ENCODE measurements at places on chromosomes 5 and 9.

- DNase-seq = no peak
Observed at GRCh38 chr9:95076696-95077052, 240.8 kb downstream of the FANCC start.

DNA sequence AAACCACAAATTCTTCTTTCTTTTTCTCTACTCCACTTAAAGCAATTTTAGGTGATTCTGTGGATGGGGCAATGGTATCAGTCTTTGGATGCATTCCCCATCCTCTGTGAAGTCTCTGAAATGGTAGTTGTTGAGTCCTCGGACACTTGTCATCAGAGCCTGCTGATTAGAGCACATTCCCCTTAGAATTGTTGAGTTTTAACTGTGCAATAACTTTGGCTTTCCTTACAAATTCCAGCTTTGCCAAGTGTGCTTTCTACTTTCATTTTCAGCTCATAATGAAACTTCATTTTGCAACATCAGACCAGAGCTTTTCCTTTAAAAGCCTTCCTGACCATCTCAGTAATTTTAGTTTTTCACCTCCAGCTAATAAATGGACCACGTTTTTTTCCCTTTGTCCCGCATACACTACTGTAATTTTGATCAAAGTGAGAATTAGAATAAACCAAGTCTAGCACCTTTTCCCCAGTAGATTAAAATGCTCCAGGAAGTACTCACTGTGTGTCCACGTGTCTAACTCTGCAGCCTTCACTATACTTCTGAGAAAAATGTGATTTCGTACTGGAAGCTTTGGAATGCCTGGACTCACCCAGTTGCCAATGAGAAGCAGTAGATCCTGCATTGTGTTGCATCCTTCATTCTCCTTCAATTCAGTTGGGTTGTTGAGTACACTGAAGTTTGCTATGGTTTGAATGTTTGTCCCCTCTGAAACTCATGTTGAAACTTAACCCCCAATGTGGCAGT lies 135.6 kb downstream of the NTRK2 start:
- DNase-seq = no peak

DNA sequence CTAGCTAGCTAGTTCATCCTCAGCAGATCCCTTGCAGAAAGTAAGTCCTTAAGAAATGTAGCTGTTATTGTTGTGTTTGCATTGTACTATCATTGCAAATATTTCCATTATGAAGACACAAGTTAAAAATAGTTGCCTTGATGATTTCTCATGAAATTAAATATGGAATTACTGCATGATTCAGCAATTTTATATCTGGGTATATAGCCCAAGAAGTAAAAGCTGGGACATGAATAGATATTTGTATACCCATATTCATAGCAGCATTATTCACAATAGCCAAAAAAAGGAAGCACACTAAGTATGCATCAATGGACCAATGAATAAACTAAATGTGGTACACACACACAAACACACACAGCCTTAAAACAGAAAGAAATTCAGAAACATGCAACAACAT lies 6.8 kb downstream of the IFNB1 start:
- DNase-seq = no peak

DNA sequence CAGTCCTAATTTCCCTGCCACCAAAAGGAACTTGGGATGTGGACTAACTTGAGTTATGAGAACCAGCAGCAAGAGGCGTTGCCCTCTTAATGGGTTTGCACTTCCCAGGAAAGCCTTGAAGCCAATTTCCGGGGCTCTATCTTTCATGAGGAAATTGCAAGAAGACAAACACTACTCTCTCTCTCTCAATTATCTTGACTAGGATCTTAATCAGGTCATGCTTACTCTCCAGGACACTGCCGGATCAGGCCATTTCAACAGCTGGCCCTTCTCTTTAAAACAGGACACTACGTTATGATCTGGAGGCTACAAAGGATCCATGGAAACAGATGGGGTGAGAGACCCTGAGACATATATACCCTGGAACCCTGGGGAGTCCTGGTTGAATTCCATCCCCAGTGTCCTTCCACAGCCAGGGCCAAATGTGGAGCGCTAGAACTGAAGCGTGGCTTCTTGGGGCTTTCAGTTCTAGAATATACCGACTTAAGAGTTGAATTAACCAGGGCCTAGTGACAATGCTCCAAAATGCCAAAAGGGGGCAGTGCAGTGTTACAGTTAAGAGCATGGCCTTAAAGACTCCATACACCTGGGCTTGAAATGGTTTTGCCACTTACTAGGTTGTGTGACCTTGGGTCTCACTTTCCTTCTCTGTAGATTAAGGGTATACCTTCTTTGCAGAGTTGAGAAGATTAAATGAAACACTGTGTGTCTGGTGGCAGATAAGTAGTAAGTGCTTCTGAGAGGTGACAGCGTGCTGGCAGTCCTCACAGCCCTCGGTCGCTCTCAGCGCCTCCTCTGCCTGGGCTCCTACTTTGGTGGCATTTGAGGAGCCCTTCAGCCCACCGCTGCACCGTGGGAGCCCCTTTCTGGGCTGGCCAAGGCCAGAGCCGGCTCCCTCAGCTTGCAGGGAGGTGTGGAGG lies 21.1 kb downstream of the FAM219A start:
- peak; percentile 53 for DNase-seq

GRCh38 chr5:149265597-149265996 lies 6.1 kb upstream of the AFAP1L1 start:
- DNase-seq = no peak

GRCh38 chr9:87211669-87212068 lies 264.4 kb upstream of the GAS1 start:
- DNase-seq = no peak

- no peak for DNase-seq
Observed at GRCh38 chr9:78985084-78985738, 586.6 kb upstream of the TLE4 start.

GRCh38 chr9:124077915-124078572 lies 66.5 kb downstream of the LHX2 start:
- DNase-seq = no peak

GRCh38 chr9:133800266-133800665 lies 62.1 kb upstream of the SARDH start:
- no peak for DNase-seq

DNA sequence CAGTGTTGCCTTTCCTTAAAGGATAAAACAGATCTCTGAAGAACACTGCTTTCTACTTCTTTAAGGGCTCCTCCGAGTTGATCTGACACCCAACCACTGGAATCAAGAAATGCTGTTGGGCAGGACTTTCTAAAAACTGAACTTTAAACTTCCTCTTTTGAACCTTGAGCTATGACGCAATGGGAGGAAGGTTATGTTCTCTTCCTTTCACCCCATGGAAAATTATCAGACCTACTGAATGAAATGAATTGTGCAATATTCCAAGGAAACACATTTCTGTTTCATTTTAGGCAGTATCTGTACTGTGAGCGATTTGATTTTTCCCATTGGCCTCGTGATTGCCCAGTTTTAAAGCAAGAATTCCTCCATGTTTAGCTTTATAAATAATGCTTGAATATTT lies 206.0 kb upstream of the PRR16 start:
- DNase-seq = no peak

- DNase-seq = no peak
Observed at GRCh38 chr5:141657937-141658545, 6.8 kb upstream of the FCHSD1 start.

DNA sequence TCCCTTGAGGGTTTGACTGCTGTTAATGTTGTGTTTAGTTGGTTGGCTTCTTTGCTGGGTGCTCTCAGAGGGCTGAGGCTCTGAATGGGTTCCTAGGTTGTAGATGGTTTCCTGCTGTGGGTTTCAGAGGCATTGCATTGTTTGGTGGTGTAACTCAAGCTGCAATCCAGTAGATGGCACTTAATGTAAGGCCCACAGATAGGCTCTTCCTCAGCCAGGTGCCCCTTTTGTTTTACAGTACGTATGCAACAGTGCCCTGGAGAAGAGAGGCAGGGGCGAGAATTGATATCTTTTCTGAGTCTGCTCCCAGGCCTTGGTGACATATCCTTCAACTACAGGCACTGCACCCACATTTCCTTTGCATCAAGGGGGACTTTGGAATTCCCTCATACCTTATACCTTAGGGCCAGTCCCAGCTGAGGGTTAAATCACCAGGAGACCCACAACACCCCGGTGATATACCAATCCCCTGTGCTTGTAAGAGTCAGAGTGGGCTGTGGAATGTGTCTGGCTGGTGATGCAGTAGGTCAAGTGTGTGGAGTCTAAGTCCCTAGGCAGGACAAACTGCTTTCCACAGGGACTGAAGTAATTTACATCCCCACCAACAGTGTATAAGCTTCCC lies 7.0 kb upstream of the UGT3A2 start:
- DNase-seq = no peak

DNA sequence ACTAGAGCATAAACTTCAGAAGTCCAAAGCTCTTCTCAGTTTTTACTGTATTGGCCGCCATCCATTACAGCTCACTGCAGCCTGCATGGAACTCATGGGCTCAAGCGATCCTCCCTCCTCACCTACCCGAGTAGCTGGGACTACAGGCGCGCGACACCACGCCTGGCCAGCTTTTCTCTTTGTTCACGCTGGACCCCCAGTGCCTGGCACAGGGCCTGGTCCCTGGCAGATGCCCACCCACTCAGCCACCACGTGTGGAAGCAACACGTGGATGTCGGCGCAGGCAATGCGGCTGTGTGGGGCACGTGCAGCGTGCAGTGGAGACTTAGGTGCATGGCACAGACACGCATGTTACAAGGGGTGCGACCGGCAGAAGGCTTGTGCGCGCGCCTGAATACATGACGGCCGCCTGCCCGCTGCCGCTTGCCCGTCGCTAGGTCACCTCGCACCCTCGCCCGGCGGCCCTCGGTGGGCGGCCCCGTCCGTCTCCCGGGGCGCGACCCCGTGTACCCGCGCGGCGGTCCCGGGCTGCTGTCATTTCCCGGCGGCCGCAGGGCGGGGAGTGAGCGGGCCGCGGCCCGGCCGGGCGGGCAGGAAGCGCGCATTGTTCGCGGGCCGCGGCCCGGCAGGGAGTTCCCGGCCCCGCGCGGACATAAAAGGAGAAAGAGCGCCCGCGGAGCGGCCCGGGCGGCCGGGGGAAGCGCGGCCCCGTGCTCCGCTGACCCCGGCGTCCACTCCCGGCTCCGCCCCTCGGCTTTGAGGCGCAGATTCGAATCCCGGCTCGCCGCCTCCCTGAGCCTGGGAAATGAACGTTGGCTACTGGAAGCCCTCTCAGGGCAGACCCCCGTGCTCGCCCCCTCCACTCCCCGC lies 24.1 kb upstream of the PTGS1 start:
- no peak for DNase-seq

DNA sequence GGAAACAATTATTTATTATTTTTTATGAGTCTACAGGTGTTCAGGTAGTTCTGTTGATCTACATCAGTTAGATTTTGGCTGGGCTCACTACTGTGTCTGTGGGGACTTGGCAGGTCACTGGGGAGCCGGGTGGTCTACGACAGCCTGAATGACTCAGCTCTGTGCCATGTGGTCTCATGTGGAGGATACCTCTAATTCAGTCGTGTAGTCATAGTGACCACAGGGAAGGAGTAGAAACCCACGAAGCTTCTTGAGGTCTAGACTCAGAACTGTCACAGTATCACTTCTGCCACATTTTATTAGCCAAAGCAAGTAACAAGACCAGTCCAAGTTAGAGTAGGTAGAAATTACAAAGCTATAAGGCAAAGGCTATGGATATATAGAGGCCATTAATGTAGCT lies 64.7 kb upstream of the GRAMD2B start:
- no peak for DNase-seq

GRCh38 chr5:169860585-169860984 lies 119.7 kb downstream of the INSYN2B start:
- DNase-seq = no peak

GRCh38 chr5:27034565-27034964 lies 3.8 kb downstream of the CDH9 start:
- no peak for DNase-seq

GRCh38 chr5:17463653-17464052 lies 34.4 kb upstream of the TAF11L2 start:
- DNase-seq = no peak

DNA sequence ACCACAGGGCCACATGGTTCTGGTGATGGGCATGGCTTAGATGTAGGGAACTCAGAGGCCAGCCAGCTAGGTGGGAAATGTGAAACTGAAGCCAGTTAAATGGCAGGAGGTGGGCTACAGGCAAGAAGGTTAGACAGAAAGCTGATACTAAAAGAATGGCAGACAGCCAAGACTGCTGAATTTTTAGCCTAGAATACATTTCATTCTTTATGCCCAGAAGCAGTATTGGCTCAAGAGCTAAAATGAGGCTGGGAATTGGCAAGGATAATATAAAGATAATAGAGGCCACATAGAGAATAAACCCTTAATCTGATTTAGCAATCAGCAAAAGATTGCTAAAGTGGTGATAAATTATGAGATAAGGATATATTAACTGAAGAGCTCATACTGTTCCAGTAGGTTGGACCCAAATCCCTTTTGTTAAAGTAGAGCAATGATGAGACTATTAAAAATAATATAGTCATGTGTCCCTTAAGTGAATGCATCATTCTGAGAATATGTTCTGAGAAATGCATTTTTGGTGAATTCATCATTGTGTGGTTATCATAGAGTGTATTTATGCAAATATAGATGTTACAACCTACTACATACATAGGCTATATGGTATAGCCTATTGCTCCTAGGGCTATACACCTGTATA lies 234.3 kb downstream of the CHSY3 start:
- no peak for DNase-seq

DNA sequence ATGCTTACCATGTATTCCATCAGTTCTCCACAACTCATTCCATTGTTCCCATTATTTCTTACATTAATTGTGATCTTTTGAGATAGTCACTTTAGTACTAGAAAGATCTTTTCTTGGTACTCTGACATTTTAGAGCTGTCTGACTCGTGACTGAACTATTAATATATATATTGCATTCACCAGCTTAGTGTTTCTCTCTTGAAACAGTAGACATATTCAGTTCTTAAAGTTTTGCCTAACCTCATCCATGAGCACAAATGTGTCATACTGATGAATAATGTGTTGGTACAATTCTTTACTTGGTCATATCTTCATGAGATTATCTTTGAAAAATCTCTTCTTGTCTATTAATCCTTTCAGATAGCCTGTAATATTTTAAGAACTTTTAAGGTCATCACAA lies 74.3 kb downstream of the NLN start:
- no peak for DNase-seq

DNA sequence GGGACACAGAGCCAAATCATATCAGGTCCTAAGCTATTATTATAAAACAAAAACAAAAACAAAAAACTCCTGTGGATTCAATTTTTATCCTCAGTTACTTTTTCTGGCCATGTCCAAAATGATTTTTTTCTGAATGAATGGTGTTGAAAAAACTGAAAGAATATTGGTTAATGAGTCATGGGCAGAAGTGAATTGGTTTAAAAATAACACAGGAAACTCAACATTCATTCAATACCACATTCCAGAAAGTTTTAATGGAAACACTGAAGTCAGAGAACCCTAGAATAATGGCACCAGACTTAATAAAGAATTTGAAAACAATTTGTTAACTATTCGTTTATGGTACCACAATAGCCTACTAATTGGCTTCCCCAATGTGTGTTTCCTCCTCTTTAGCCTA lies 102.4 kb upstream of the CDH9 start:
- DNase-seq = no peak

GRCh38 chr9:6565312-6565711 lies 80.2 kb downstream of the GLDC start:
- DNase-seq = no peak

DNA sequence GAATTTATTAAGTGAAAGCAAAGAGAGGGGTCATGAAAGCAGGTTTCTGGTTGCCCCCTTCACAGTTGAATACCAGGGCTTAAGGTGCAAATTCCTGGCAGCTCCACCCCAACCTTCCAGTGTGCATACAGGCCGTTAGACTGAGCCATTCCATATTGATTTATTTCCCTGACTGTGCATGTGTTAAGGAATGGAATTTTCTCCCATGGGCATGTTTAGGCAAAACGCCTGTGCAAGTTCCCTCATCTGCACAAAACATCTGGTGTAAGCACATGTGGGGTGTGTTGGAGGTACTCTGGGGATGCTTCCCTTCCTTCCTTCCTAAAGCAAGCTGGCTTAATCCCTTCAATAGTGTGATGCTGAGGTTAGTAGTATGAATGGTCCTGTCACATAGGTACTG lies 1470.6 kb downstream of the MAT2B start:
- no peak for DNase-seq

Data from right forelimb (tissue), 1 donor.